ENCODE measurements at places on chromosomes 16 and 17.

DNA sequence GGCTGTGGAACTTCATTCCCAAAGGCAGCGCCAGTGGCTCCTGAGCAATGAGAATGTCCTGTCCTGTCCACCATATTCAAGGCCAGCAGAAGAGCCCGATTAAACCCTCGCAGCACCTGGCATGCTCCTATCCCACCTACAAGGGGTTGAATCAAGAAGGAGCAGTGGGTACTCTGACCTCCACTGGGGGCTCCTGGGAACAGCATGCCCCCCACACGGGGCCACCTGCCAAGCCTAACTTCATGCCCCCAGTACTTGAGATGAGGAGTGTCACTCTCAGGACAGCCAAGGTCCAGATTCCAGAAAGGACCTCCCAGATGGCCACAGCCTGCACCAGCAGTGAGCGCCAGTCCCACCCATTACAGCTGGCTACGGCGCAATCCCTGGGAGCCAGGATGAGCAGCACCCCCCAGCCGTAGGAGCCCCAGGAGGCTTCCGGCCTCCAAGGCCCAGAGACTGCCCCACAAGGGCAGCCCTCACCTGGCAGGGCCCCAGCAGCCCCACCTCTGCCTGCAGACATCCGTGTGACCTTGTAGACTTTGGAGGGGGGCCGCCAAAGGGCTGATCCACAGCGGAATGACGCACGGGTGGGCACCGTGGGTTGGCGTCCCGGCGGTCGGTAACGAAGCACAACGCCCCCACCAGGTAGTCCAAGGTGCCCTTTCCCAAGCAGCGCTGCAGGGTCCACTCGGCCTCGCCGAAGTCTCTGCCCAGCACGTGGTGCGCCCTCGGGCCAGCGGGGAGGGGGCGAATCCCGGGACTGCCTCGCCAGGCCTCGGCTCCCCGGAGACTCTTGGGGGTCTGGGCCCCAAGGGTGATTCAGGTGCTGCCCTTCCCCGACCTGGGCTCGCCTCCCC is 1.0 kb upstream of the MPDU1 start:
- DNase-seq, result no peak

GRCh38 chr17:69402052-69402451 is 12.4 kb upstream of the MAP2K6 start:
- DNase-seq, result no peak

- no peak for DNase-seq
Observed at GRCh38 chr16:50861970-50862411, 120.1 kb downstream of the CYLD start.

DNA sequence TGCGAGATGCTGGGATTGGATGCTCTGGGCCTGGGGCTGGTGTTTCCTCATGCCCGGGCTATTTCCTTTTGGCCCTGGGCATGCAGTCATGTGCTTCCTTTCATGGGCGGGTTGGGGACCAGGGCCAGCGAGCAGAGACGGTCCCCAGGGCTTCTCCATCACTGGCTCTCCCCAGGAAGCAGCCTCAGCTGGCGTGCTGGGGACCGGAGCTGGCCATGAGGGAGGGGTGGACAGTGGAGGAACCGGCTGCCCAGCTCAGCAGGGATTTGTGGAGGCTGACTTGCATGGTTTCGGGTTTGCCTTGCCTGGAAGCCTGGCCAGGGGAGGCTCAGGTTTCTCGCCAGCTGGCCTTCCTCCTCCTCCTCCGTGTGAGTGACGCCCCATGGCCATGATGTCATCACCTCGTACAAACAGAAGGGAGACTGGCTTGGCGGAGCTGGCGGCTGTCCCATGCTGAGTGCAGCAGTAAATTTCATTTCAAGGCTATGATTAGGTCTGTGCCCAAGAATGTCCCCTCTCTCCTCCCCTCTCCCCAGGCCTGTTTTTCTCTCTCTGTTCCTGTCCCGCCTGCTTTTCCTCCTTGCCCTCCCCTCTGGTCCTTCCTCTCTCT is 8.9 kb upstream of the TIMP2 start:
- DNase-seq, result peak; percentile 53

- DNase-seq, result no peak
Observed at GRCh38 chr17:34840750-34841149, 120.5 kb downstream of the CCT6B start.

All from hematopoietic multipotent progenitor cell (in vitro differentiated cells).